Pancreas (tissue), 10 donors: ENCODE measurements at places on chromosomes 13 and 19. TPM values are rescaled to one million over a fixed set of nuclear protein-coding genes. Genes with fewer than 3 reads are reported as not detected.

MEIS3 gene
- 3.1 TPM for total RNA-seq

DNA sequence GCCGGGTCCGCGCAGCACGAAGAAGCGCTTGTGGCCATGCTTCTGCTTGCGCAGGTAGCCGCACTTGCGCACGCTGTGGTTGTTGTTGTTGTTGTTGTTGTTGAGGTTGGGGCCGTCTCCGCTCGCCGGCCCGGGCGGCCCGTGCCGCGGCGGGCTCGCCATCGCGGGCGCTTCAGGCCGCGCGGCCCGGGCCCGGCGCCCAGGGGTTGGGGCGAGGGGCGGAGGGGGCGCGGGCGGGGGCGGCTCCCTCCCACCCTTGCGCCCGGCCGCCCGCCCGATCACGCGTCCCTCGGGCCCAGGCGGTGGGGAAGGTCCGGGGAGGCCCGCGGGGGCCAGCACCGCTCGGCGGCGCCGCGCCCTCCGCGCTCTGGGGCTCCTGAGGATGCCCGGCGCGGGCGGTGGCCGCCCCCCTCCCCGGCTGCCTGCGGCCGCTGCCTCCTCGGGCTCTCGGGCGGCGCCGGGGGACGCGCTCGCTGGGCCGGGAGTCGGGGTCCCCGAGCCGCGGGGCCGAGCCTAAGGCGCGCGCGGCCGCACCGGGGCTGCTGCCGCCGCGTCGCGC lies 412 bp downstream of the IRS2 start:
- H3K27ac ChIP-seq: peak overlapping the region; percentile 82
- DNase-seq: no peak
- peaks cover 11% of the 10 kb centered on the region for H3K4me1 ChIP-seq
- H3K4me3 ChIP-seq: peak overlapping the region; percentile 83
- no peaks in the 10 kb centered on the region for H3K27me3 ChIP-seq
- no peaks in the 10 kb centered on the region for H3K36me3 ChIP-seq

GRCh38 chr13:107835339-107836018 lies 379.9 kb downstream of the LIG4 start:
- no peaks in the 10 kb centered on the region for H3K4me1 ChIP-seq
- no peaks in the 10 kb centered on the region for H3K27me3 ChIP-seq
- H3K27ac ChIP-seq: no peak overlapping the region
- no peaks in the 10 kb centered on the region for H3K36me3 ChIP-seq

- H3K4me3 ChIP-seq: no peak overlapping the region
- H3K4me1 ChIP-seq: peaks cover 36% of the 10 kb centered on the region
- H3K27me3 ChIP-seq: no peaks in the 10 kb centered on the region
- no peaks in the 10 kb centered on the region for H3K36me3 ChIP-seq
- no peak overlapping the region for H3K27ac ChIP-seq
Observed at GRCh38 chr19:5973867-5974635, 3.9 kb downstream of the RANBP3 start.
